ENCODE measurements at places on chromosomes 3 and 15.

GRCh38 chr15:75349851-75350588, 3.2 kb downstream of the NEIL1 start:
- DNase-seq = no peak

DNA sequence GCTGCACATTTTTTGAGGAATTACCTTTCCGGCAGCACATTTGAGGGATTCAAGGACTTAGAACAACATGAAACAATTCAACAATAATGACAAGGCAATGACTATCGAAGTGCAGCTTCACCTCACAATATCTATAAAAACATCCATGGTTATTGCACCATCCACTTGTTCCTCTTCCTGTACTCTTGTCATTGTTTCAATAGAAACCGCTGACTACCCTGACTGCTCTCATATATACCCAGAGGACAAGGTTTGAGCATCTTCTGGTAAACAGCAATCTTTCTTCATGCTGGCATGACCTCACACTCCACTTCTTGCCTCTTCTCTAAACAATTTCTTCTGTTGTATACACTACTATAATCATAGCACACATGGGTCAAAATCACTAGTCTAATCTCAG, 864.9 kb downstream of the FHIT start:
- no peak for DNase-seq

- DNase-seq = no peak
Measured at GRCh38 chr3:138303474-138303873, 26.2 kb downstream of the NME9 start.

- DNase-seq = peak; percentile 5
Measured at GRCh38 chr3:99686955-99687612, 48.7 kb downstream of the COL8A1 start.

DNA sequence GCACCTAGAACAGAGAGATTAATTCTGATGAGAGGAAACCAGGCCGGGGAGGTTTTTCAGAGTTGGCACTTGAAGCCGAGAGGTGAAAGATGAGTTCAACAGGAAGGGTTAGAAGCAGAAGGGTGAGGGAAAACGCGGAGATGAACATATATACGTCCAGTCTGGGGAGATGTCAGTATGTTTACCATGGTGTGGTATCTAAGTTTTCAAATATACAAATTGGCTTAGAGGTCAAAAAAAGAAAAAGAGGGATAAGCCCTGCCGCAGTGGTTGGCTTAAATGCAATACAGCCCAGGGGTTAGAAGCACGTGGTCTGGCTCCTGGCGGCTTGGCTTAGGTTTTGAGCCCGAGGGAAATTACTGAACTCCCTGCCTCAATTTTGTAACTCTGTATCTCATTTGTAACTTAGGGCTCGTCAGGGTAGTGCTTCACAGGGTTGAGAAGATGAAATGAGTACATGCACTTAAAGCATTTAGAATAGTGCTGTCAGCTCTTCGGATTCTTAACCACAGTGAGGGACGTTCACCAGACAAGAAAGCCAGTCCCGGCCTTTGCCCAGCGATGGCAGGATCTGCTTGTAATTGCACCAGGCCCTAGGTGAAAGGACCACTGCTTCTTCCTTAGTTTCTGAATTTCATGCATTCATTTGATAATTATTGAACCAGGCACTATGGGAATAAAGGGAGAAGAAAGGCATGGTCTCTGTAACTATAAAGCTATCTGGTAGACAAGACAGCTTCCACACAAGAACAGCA, 6.4 kb downstream of the HES1 start:
- no peak for DNase-seq

GRCh38 chr3:36957063-36957462, 12.2 kb upstream of the TRANK1 start:
- DNase-seq = no peak

GRCh38 chr15:81326466-81327212, 2.7 kb upstream of the STARD5 start:
- DNase-seq = no peak

GRCh38 chr15:92683511-92683834, 27.9 kb upstream of the FAM174B start:
- DNase-seq = no peak

DNA sequence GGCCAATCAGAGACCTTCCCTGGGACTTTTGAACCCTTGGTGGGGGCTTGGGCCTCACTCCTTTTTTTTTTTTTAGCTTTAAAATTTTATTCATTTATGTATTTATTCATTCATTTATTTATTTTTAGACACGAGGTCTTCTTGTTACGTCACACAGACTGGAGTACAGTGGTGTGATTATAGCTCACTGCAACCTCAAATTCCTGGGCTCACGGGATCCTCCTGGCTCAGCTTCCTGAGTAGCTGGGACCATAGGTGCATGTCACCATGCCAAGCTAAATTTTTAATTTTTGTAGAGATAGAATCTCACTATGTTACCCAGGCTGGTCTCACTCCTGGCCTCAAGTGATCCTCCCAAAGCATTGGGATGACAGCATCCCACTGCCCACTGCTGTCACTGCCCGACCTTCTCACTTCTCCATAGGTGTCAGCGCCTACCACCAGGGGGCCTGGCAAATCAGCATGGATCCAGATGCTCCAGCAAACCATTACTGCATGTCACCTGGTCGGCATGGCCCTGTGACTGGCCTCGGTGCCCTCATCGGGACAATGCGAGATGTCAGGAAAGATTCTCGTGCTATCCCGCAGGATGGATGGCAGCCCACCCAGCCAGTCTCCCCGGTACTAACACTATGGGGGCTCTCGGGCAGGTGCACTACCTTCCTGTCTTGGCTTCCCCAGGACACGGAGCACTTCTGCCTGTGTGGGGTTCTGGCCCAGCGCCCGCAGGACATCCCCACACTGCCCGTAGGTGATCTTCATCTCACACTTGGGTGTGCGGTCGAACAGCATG, 3.0 kb downstream of the MYL3 start:
- DNase-seq = peak; percentile 20

DNA sequence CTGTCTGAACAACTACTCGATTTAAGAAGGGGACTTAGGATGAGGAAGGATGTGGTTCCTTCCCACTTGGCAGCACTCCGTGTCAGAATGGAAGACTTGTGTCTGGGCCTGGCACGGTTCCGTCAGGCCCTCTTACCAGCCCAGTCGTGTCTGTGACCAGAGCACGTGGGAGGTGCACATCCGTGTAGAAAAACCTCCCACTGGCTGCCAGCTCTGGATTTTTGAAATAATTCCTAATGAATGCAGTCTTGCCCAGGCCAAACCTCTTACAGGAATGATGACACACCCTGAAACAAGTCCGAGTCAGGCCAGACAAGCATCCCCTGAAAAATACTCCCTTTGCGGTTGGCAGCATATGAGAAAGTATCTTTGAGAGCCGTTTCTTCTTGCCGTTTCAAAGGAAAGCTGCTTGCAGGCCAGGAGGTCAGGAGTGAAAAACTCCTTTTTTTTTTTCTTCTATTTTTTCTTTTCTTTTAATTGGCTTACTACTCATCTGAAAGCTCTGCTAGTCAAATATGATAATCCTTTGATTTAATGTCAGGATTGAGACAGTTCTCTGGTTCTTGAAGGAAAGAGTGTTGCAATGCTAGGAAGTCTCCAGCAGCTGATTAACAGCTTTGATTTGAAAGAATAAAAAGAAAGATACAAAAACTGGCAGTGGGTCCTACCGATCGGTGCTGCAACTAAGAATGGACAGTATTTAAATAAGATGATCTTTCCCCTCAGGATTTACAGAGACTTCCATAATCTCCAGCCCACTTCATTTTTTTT, 19.8 kb downstream of the IL1RAP start:
- peak; percentile 84 for DNase-seq

DNA sequence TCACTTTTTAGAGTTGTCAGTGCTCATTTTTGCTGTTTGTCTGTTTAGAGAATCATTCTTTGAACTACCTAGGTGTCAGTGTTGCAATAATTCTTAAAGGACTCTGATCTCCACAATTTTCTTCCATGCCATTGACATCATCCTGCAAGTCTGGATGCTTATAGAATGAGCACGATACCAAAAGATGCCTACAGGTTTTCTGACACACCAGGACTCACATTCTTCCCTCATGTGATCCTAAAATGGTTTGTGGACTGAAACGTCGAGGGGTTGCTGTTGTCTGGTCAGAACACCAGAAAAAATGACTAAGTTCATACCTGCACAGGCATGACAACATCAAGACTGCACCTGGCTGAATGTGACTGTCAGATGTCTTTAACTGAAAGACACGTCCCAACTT, 95.9 kb downstream of the SEMA5B start:
- DNase-seq = no peak

- DNase-seq = no peak
Measured at GRCh38 chr3:47006145-47006651, 26.7 kb downstream of the NBEAL2 start.

- DNase-seq = no peak
Measured at GRCh38 chr3:127743351-127744252, 70.8 kb downstream of the ABTB1 start.

- no peak for DNase-seq
Measured at GRCh38 chr3:47365213-47366153, 15.3 kb upstream of the PTPN23 start.

DNA sequence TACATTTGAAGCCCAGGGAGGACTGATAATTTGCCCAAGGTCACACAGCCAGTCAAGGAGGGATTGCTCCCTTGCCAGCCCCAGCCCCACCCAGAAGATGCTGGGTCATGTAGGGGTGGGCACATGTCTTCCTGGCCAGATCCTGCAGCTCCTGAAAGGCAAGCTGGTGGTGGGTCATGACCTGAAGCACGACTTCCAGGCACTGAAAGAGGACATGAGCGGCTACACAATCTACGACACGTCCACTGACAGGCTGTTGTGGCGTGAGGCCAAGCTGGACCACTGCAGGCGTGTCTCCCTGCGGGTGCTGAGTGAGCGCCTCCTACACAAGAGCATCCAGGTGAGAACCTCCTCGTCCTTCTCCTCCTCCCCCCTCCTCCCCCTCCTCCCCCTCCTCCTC, 13.2 kb downstream of the ISG20 start:
- DNase-seq = no peak

DNA sequence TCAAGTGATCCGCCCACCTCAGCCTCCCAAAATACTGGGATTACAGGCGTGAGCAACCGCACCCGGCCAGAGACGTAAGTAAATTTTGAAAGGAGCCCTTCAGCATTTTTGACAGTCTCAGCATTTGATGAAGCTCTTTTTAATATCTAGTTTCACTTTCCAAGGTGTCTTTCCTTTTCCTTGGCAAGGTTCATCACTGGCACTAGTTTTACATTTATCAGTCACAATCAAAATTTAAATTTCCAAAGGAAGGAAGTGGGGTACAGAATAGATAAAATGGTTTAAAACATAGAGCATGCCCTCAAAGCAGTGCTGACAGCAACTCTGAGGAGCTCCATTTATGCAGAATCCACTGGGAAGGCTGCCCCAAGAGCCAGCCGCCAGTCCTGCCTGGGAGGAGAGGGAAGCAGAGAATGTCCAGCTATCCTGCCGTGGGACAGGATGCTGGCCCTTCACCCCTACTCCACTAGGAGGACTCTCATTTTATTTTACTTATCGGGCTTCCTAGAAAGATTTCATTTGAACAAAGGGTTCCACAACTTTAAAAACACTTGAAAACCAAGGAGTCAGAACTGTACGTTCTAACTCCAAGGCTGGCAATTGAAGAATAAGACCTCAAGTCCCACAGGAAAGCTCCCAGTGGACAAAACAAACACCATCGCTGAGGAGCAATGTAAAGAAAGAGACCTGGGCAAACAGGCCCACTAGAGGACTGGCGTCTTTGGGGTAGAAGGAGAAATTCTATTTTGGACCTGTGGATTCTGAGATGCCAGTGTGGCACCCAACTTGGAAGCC, 9.9 kb downstream of the SFMBT1 start:
- no peak for DNase-seq

- no peak for DNase-seq
Measured at GRCh38 chr3:134605556-134605955, 45.3 kb downstream of the KY start.

- no peak for DNase-seq
Measured at GRCh38 chr15:62791694-62792093, 250.9 kb upstream of the TPM1 start.

GRCh38 chr3:40574661-40575060, 49.9 kb downstream of the ZNF621 start:
- DNase-seq = no peak

DNA sequence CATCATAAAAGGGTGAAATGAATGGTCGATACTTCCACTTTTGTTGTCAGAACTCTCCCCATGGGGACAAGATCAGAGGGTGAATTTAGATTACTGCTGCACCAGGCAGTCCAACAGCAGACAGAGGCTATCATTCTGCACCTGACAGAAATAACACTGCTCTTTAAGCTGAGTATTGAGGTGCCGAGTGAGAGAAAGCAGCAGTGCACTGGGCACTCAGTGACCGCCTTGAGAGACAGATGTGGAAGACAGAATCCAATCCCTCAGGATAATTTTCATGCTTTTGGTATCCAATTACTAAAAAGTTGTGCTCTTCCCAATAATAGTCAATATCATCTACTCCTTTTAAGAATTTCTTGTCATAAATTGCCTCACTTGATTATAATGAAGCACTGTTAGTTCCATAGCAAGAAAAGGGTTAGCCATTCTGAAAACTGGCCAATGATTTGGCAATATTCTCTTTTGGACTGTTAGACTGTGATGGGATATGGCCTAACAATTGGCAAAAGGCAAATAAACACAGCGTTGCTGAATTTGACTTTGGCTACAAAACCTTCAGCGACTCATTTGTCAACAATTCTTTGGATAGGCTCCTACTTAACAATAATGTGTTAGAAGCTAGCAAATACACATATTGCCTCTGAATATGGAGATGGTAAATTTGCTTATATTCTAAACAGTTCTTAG, 5.5 kb downstream of the FGF7 start:
- DNase-seq = no peak

All from inflammatory macrophage treated with lipopolysaccharide for 1 hour (primary cell).